NCI-H2171 treated with DMSO at 0.1 percent for 48 hours (cell line): ENCODE measurements at places on chromosomes 7 and 10.

DNA sequence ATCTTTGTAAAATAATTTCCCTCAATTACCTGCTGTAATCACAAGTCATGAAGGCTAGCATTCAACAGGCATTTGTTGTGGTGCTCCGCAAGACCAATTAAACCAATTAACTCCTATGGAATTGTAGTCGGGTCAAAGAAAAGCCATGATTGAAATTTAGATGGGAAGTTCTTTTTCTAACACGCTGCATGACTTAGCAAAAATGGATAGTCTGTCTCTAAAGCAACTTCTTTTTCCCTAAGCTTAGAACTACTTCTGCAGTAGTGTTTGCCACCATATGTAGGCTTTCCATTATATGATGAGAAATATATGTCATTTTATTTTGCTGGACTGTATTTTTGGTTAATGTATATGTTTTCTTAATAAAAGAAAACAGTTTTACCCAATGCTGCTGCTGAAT is 119.1 kb downstream of the TSPAN12 start:
- DNase-seq, result no peak

- DNase-seq, result peak; percentile 83
Observed at GRCh38 chr10:78550090-78550489, 516.4 kb downstream of the RPS24 start.

DNA sequence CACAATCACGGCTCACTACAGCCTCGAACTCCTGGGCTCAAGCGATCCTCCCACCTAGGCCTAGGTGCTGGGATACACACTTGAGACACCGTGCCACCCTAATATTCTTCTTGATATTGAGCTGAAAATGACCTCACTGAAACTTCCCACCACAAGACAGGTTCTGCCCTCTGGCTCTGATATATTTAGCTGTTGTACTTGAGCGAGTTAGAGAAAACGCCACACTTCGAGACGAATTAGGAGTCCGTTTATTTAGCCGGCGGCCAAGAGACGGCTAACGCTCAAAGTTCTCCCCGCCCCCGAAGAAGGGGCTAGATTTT is 17.9 kb downstream of the ZC3HAV1 start:
- DNase-seq, result no peak

- no peak for DNase-seq
Observed at GRCh38 chr7:121555558-121555957, 159.4 kb upstream of the FAM3C start.

DNA sequence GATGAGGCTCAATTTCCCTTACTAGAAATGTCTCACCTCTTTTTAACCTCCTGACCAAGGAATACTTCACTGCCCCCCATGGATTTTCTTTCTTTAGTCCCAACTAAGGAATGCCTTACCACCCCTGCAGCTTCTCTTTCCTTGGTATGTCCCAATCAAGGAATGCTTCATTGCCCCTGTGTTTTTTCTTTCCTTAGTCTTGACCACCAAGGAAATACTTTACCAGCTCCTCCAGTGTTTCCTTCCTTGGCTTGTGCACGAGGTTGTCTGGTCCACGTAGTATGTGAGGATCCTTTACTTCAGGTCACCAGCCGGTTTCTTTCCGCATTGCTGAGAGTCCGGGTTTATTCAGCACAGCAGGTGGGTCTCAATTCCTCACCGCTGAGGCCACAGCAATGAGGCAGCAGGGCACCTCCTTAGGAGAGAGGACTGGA is 59.3 kb downstream of the CYP2C9 start:
- DNase-seq, result no peak

- DNase-seq, result no peak
Observed at GRCh38 chr10:77318739-77319138, 318.9 kb downstream of the KCNMA1 start.

GRCh38 chr10:116470768-116471415 is 43.2 kb downstream of the PNLIPRP3 start:
- peak; percentile 3 for DNase-seq

- DNase-seq, result peak; percentile 49
Observed at GRCh38 chr10:71266147-71266917, 52.7 kb upstream of the SLC29A3 start.

GRCh38 chr10:79143879-79144278 is 75.1 kb downstream of the ZMIZ1 start:
- DNase-seq, result no peak

GRCh38 chr7:31488562-31489203 is 25.2 kb upstream of the ITPRID1 start:
- no peak for DNase-seq

DNA sequence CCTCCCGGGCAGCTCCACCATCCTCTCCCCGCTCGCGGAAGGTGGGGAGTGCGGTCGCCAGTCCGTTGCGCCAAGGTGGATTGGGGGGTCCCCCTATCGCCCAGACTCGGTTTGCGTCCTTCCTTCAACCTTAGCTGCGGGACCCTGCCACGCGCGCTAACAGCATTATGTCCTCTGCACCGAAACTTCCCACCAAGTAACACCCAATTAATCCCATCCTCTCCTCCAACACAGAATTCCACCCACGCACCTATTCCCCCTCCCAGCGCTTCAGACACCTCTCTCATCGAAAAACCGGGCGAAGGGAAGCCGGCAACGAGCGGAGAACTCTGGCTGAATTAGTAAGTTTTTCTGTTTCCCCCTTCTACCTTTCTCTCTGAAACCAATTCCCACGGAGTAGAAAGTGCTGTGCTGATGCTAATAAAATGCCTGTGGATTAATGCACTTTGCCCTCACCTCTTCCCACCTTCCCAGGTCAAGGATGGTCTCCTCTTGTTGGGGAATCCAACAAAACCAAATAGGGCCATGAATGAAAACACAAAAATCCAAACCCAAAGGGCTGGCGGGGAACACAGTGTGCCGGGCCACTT is 947 bp downstream of the HOXA3 start:
- peak; percentile 44 for DNase-seq

DNA sequence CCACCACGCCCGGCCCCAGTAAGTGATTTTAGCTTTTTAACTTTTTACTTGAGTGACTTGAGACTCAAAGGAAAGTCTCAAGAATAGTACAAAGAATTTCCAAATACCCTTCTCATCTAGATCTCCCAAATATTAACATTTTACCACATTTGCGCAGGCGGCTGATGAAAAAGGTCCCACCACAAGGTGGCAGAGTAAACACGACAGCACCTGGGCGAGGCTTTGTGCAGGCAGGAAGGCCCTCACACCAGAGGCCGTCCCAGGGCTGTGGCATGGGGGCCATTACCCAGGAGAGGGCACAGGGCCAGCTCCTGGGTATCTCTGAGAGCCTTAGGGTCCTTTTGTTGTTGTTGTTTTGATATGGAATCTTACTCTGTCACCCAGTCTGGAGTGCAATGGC is 50.0 kb upstream of the WIPI2 start:
- DNase-seq, result no peak

GRCh38 chr10:115566867-115567266 is 473.7 kb downstream of the ATRNL1 start:
- DNase-seq, result no peak
